ENCODE measurements at places on chromosomes 12 and 14.

DNA sequence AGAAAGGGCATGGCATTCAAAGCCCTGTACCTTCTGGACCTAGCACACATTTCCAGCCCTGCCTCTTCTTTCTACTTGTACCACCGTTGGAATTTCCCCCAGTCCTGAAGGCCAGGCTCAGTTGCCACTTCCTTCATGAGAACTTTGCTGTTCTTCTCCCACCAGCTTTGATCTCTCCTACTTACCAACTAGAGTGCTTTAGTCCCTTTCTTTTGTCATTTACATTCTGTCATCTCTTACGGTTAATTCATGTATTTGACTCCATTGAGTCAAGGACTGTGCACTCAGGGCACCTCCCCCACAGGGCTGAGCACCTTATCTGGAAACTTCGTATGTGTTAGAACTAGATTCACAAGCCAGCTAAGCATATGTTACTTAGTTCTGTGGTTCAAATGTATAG, 26.3 kb downstream of the BICDL1 start:
- no peak for DNase-seq

- DNase-seq = no peak
Observed at GRCh38 chr12:42828836-42829235, 239.3 kb upstream of the PRICKLE1 start.

GRCh38 chr14:79320561-79320960, 890.7 kb downstream of the DIO2 start:
- DNase-seq = no peak

GRCh38 chr14:53663709-53664108, 292.9 kb downstream of the BMP4 start:
- no peak for DNase-seq

- DNase-seq = no peak
Observed at GRCh38 chr12:63222582-63222981, 71.6 kb upstream of the AVPR1A start.

GRCh38 chr12:2247596-2247995, 194.8 kb downstream of the CACNA1C start:
- DNase-seq = no peak

- DNase-seq = no peak
Observed at GRCh38 chr12:88011755-88012154, 17.4 kb downstream of the C12orf50 start.

DNA sequence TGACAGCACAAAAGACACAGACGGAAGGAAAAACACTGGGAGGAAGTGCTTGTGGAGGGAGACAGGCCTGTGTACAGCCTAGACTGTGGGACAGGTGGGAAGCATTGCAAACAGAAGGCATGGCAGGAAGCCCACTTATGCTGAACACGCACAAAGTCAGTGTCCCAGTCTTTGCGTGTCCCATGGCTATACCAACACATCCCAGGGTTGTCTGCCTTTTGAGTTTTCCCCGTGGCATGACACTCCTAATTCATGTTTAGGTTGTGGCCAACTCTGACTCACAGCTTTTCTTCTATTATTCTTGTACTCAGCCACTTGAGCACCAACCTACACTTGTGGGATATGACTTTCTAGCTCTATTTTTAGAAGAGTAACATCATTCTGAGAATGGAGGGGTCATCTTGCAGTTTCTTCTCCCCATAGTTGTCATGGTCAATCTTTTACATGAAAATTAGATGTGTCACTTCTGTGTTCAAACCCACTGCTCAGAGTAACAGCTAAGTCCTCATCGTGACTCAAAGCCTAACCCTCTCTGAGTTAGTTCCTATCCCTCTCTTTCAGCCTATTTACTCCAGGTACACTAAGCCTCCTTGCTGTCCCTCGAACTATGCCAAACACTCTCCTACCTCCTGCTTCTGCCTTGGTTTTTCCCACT, 27.5 kb upstream of the JPH4 start:
- DNase-seq = no peak

GRCh38 chr12:47757840-47758583, 668 bp downstream of the RAPGEF3 start:
- DNase-seq = no peak

All from testis (tissue), 5 donors.